T-helper 1 cell (primary cell): ENCODE measurements at places on chromosomes 1 and 21.

- no peak for DNase-seq
These were observed 272.7 kb downstream of the HHIPL2 start for GRCh38 chr1:222275001-222275728.

- DNase-seq: no peak
These were observed 5.3 kb upstream of the TFF2 start for GRCh38 chr21:42356046-42356445.

- DNase-seq: no peak
These were observed 321.0 kb downstream of the RPS6KC1 start for GRCh38 chr1:213371847-213372619.

GRCh38 chr1:204746838-204747442, 61.4 kb upstream of the LRRN2 start:
- peak; percentile 40 for DNase-seq

DNA sequence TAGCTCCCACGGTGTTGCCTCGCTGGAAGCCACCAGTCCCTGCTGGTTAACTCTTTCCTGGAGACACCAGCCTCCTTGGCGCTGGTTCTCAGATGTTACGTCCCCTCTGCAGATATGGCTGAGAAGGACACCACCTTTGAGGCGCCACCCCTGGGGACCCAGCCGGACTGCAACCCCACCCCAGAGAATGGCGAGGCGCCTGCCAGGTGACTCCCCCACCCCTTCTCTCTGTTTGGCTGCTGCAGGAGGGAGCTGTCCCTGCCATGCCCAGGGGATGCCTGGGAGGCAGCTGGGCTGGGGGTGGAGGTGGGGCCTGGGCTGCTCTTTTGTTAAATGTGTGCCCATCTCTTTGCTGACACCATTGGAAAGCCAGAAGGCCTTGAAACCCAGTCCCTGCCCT, 43.6 kb upstream of the TNFRSF1B start:
- no peak for DNase-seq

DNA sequence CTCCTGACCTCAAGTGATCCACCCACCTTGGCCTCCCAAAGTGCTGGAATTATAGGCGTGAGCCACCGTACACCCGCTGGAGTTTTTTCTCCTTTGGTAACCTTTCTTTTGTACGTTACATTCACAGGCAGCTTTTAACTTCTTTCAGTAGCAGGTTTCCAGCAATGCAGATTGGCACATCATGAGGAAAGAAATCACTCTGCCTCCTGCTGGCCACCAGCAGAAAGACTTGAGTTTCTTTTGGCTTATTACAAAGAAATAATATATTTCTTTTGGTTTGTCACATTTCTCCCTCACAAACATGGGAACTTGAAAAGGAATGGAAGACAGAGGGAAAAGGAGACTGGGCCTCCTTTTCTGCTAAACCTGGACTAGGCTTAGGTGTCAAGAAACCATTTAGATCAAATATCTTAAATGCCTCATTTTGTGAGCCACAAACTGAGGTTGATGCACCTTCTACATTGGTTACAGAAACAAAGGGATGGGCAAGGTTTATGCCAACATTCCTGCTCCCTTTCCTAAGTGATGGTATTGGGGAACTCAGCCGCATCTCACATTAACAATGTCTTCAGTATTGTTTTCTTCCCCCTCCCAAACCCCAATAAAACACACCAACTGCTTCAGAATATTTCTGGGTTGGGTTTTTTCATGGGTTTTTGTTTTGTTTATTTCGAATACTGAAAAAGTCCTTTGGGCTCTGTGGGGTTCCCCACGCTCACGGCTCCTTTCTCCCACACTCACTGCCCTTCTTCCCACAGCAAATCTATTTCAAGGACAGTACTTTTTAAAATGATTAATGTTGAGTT, 7.7 kb downstream of the ENSA start:
- peak; percentile 48 for DNase-seq

- no peak for DNase-seq
These were observed 29.1 kb upstream of the SLC25A33 start for GRCh38 chr1:9510130-9510529.

DNA sequence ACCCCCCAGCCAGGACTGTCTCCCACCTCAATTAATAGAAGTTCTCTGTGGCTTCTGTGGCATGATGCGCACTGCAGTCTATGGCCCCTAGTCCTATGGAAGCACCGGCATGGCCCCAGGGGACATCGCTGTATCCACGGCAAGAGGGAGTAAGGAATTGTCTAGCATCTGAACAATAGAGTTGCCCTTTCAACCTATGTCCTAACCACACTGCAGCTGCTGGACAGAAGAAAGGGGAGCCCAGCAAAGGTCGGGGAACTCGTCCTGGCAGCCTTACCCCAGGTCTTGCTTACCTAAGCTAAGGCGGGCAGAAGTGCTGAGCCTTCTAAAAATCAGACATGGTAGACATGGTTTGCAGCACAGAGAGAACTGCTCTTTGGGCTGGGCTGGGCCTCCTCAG, 103.3 kb upstream of the EDN2 start:
- DNase-seq: no peak

DNA sequence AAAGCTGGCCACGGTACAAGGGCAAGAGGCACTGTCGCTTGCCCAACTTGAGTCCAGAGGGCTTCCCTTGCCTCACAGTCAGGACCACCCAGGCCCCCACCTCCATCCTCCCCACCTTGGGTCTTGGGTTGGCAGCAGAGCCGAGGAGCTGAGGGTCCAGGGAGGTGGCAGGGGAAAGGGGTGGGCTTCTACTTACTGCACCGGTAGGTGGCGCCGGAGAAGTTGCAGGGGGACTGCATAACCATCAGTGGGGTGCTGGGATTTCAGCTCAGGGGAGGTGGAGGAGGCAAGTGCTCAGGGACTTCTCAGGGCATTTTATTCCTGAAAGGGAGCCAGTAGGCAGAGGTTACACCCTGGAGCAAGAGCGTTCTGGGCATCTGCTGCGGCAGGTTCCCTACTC, 44.0 kb downstream of the TRIM62 start:
- no peak for DNase-seq

GRCh38 chr1:40183055-40183710, 22.0 kb downstream of the RLF start:
- no peak for DNase-seq

GRCh38 chr1:160437432-160438316, 37.3 kb downstream of the VANGL2 start:
- DNase-seq: no peak

DNA sequence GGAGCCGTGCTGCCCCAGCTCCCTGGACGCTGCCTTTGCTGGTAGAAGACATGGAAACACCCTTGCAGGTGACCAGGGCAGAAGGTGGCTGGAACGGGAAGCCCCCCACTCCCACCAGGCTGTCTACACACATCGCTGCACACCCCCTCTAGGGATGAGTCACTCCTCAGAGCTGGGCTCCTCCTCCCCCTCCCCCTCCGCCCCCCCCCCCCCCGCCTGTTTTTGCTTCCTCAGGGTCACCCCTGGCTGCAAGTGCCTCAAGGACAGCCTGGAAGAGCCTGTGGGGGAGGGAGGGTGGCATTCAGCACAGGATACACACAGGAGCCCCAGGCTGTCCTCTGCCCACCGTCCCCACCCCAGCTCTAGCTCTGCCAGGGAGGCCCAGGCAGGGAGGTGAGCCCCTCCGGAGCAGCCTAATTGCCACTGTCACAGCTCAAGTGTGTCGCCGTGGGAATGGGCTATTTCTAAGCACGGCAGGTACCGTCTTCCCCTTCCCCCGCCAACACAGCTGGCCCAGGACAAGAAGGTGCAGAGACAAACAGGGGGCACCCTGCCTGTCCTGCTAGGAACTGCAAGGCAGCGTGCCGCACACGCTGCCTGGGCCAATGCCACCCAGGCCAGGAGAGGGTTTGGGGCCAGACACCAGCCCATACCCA, 2.5 kb downstream of the FNDC10 start:
- no peak for DNase-seq

GRCh38 chr21:42702720-42703119, 49.3 kb downstream of the PDE9A start:
- DNase-seq: no peak

DNA sequence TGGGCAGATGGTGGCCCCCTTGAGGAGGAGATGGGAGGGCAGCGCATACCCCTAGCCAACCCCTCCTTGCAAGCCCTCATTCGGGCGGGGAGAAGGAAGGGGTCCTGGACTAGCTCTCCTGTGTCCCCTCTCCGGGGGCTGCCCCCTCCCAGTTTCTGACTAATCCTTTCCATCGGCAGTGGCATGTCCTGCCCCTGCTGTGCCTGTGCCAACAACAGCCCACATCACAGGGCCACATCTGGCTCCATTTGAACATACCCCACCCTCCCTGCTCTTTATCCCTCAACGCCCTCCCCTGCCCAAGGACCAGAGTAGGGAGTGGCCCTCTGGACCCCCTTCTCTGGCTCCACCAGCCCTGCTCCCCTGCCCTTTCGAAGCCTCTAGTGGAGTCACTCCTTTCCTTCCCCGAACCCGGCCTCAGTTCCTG, 11.0 kb upstream of the LMNA start:
- no peak for DNase-seq

DNA sequence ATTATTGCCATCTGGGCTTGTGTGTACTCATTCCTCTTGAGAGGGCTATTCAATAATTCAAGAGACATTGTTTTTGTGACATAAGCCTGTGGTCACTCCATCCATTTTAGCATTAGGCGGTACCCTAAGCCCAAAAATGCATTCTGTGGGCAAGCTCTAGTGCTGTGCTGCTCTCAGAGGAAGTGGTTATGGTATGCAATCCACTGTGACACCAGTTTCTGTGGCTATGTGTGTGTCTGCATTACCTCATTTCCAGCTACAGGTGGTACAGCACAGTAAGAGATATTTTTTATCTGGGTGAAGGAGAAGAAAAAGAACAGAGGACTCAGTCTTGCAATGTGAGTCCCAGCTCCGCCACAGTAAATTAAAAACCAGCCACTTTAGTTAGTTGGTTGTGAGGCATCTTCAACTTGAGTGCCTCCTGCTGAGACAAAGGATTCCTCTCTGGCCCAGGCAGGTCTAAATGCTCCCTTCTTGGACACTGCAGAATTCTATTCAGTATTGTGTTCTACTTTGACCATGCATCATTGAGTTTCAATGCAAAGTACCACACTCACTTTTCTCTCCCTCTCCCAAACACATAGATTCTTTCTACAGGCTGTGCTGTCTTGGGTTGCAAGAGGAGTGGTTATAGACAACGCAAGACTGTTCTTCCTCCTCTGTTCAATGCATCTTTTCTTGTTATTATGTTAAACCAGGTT, 777.8 kb upstream of the BRINP3 start:
- DNase-seq: no peak

GRCh38 chr1:169102567-169102966, 3.9 kb upstream of the ATP1B1 start:
- no peak for DNase-seq

DNA sequence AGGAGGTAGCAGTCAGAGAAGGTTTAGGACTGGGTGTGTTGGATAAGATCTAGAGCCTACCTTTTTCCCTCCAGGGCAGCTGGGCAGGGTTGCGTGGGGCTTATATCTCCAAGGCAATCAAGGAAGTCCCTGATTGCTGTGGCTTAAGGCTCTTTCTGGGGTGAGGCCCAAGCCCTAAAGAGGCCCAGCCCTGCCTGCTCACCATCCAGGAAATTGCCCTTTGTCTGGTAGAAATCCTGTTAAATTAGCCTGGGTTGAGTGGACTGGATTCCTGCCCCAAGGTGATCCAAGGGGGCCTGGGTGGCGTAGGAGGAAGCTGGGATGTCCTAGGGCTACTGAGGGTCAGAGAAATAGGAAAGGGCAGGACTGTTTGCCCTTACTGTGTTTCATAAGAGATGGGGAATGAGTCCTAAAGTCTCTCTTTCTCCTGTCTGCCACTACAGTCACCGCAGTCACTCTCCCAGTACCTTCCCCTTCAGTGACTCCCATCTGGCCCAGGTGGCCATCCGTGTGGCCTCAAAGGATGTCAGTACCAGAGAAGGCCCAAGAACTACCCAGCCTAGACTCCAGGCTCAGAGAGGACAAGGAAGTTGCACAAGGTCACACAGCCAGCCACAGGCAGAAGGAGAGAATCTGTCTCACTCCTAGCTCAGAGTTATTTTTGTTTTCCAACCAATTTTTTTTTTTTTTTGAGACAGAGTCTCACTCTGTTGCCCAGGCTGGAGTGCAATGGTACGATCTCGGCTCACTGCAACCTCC, 25.8 kb downstream of the MFSD2A start:
- DNase-seq: no peak

DNA sequence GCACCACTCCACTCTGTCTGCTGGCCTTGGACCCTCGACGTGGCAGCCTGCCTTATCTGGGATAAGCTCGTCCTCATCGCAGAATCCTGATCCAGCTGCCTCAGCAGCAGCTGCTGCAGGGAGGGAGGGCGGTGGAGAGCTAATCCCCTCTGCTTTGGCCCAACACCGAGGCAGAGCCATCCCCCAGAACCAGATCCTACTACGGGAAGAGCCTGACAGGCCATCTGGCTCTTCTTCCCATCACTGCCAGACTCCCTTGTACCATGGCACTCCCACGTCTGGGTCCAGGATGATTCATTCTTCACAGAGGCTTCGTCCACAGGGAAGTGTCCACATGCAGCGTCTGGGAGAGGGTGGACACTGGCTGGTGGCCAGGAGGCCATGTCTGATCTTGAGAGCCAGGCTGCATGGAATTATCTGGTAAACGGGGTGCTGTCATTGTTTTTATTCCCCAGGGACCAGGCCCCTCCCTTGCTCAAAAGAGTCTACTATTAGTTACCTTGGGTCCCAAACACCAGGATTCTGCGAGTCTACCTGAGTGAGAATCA, 14.6 kb upstream of the PKP1 start:
- DNase-seq: no peak

DNA sequence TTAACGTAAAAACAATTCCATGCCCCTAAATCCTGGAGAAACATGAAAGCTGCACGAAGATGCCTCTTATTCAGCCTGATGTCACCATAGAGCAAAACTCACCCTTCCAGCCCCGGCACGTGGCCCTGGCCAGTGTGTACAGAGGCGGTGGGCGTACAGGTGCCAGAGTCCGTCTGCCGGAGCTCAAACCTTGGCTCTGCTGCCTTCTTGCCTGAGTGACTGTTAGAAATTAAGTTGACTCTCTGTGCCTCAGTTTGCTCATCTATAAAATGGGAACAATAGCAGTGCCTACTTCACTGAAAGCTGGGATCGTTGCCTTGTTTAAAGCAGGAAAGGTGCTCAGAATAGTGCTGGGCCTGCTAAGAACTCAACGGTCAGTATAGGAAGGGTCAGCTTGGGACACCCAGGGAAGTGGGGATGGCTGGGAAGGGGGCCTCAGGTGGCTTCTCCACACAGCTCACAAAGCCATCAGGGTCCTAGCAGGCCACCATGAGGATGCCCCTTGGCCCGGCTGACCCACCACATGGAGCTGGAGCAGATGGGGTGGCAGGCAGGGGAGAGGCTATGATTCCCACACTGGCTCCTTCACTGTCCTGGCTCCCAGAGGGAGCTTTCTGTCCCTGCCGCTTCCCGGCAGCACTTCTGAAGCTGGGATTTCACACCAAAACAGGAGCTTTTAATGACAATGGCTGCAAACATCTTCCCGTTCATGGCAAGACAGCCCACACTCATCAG, 237.2 kb downstream of the NPHP4 start:
- DNase-seq: no peak

DNA sequence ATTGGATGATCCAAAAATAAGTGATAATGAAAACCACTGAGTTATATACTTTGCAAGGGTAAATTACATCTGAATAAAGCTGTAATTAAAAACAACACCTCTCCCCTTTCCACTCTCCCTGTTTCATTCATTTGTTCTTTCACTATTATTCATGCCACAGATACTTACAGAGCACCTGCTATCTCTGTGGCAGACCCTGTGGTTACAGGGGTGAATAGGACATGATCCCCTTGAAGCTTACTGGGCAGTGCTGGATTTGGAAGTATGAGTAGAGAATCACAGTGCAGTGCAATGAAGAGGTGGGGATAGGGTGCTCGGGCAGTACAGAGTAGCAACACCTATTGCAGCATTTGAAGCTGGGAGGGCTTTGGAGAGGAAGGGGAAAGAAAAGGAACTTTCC, 21.7 kb downstream of the ARV1 start:
- no peak for DNase-seq
